ENCODE measurements at places on chromosomes 7 and 10.

- no peak for DNase-seq
Observed at GRCh38 chr10:123309731-123310130, 155.5 kb downstream of the BUB3 start.

GRCh38 chr7:116139807-116140206 lies 70.5 kb upstream of the TES start:
- no peak for DNase-seq

- DNase-seq = no peak
Observed at GRCh38 chr7:2146676-2147472, 85.9 kb downstream of the MAD1L1 start.

- no peak for DNase-seq
Observed at GRCh38 chr7:69776611-69777010, 178.3 kb downstream of the AUTS2 start.

DNA sequence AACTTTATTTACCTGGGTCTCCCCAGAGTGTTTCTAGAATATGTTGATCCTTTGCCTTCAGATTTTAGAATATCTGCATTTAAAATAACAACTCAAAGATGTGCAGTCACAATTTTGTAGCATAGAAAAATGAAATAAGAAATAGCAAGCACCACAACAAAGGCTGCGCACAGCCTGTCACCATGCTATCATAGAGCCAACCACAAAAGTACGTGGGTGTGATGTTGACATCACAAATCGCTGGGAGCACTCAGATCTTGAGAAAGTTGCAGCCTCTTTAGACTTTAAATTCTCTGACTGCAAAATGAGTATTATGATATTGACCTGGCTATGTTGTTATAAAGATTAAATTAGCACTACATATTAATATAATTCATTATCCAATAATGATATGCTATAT lies 177.9 kb downstream of the TNS3 start:
- peak; percentile 42 for DNase-seq

DNA sequence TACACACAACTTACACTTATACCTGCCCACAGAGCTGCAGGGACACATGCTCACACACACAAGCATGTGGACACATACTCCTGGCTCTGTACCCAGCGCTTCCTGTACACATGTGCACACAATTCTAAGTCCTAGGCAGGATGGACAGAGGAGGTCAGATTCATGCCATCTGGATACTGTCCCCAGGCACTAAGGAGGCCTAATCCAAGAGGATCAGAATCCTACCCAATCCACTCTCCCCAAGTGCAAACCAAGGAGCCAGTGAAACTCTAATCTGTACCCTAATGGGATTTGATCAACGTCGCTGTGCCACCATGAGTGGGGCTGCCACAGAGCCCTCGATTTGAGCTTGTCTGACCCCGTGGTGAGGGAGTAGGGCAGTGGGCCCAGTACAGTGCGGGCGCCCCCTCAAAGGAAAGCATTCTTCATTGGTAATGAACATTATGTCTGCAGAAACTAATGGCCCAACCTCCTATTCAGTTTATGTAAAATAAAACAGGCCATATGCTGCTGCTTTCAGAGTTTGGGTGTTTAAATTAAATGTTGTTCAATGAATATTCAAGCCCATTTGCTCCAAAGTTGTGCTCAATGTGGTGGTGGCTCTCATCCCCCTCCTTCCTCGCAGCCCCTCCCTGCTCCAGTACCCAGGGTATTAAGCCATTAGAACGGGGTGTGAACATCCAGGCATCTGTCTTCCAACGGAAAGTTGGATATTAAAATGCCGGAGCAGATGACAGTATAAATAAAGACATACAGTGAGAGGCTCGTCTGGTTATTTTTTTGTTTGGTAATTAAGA lies 26.4 kb downstream of the RPS24 start:
- DNase-seq = no peak

- DNase-seq = no peak
Observed at GRCh38 chr7:151637781-151638261, 118.1 kb upstream of the RHEB start.

Measured in naive thymus-derived CD8-positive, alpha-beta T cell (primary cell).